NCI-H1436 (cell line): ENCODE measurements at places on chromosomes 2 and 18.

GRCh38 chr2:189498205-189498604, 56.9 kb downstream of the WDR75 start:
- DNase-seq = no peak

- no peak for DNase-seq
These were observed 212.4 kb downstream of the CMPK2 start for GRCh38 chr2:6653281-6653750.

- DNase-seq = no peak
These were observed 88.6 kb downstream of the KCNH7 start for GRCh38 chr2:162749994-162750393.

GRCh38 chr2:88949336-88949735, 257.9 kb downstream of the RPIA start:
- no peak for DNase-seq

GRCh38 chr2:24007693-24008092, 2.2 kb upstream of the MFSD2B start:
- no peak for DNase-seq

DNA sequence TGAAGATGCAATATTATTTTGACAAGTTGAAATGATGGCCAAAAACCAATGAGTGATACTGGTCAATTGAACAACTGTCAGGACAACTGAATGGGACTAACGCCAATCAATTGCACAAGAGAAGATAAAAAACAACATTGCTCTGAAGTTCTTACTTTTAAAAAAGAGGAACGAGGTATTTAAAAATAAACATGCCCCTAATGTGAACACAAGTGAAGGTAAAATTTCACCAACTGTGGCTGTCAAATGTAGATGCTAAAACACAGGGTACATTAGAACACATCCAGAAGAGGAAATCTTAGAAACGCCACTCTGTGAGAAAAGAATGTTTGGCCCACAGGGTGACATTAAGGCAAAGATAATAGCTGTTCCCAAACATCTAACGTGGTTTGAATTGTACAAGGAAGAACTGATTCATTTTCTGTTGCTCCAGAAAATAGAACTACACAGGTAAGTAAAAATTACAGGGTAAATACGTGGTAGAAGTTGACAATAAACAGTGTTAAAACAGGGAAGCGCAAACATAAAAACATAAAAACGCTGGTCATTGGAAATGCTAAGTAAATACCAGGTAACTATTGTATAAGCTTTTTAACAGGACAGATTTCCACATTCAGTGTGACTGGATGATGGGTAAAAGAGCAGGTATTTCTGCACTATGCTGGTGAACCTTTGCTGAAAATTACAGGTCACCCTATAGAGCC, 20.3 kb downstream of the LONRF2 start:
- DNase-seq = no peak

GRCh38 chr2:55223958-55224760, 7.9 kb downstream of the CLHC1 start:
- DNase-seq = no peak

- DNase-seq = no peak
These were observed 408.0 kb downstream of the RNF144A start for GRCh38 chr2:7325186-7325585.
